ENCODE measurements at places on chromosomes 4 and X.

DNA sequence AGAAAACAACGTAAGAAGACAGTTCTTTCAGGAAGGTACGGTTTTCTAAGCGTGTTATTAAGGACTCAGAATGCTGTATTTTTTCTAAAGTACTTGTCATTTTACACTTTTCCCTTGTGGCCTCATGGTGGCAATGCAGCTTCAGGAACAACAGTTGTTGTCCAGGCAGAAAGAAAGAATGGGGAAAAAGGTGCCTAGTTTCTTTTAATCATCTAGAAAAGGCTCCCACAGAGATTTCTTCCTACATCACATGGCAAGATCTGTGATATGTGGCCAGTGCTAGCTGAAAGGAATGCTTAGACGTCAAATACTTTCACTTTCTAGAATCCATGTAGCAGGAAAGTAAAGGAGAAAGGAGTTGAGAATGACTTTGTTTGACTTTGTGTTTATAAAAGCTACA, 49.0 kb upstream of the TRAM1L1 start:
- peak; percentile 91 for DNase-seq

DNA sequence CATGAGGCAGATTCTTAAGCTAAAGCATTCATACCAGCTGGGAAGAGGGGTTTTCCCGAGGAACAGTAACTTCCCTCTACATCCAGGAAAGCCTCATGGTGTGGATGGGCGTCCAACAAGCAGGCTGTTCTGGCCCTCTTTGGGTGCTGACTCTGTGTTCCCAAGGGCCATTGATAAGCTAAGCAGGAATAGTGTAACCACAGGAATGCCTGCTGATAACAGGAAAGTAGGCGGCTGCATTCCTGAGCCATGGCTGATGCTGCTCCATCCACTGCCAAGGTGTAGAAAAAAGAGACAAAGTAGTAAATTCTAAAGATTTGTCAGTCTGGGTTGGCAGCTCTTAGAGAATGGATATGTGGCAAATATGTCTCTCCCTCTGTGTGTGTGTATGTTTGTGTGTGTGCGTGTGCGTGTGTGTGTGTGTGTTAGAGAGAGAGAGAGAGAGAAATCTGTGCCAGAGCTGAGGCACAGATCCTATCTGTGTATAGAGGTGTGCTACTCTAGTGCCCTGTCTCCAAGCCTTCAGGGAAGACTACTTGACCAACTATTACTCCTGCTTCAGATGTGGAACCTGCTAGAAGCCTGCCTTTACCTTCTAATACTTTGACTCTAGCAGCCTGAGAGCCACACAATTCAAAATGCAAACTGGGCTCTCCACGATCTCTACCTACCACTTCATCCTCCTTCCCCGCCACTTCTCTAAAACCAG, 353.1 kb upstream of the NR3C2 start:
- peak; percentile 75 for DNase-seq

DNA sequence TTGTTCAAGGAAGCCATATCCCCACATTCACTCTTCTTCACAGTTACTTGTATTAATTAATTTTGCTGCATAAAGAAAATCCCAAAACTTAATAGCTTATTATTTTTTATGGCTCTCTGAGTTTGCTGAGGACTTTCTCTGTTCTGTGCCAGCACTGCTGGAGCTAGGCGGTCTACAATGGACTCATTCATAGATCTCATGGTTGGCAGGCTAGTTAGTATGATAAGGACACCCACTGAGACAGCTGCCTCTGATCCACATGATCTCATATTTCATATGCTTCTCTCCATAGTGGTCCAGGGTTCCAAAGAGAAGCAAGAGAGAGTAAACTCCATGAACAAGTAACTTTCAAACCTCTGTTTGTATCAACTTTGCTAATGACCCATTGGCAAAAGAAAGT, 170.2 kb downstream of the ADGRA3 start:
- DNase-seq: no peak

GRCh38 chrX:51870354-51870753, 23.1 kb upstream of the MAGED1 start:
- no peak for DNase-seq

GRCh38 chr4:152089584-152089983, 328.8 kb upstream of the GATB start:
- no peak for DNase-seq

DNA sequence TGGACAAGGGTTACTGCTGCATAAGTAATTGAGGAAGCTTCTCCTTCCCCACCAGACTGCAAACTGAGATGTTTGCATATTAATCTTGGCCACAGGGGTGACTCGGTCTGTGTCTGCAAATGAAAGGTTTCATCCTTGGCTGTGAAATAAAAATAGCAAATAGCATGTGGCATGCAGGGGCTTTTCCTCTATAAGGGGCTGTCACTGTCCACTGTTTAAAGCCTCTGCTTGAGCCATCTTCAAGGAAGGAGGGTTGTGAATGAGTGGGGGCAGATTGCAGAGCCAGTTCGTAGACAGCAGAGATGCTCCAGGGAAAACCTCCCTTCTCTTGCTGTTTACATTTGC, 33.3 kb downstream of the TMSB4X start:
- no peak for DNase-seq

DNA sequence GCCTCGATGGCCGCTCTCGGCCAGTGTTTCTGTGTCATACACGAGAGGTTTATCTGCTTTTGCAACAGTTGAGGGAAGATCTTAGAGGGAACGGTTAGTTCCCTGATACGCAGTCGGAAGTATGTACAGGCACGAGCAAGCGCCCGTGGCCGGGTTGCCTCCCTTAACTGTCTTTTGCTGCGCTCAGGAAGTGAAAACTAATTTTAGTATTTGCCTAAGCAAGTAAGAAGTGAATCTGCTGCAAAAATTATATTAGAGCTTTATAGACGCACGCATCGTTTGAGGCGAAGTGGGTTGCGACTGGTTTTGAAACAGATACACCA, 695 bp downstream of the MTM1 start:
- no peak for DNase-seq

DNA sequence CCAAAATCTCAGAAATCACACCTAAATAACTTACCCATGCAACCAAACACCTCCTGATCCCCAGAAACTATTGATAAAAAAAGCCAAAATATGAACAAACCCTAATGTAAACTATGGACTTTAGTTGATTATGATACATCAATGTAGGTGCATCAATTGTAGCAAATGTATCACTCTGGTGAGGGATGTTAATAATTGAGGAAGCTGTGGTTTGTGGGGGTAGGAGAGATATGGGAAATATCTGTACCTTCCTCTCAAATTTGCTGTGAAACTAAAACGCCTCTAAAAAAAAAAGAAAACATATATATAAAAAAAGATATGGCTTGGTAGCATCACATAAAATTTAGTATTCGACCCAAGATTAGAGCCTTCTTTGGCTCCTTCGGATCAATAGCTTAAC, 144.3 kb upstream of the CPEB2 start:
- no peak for DNase-seq

DNA sequence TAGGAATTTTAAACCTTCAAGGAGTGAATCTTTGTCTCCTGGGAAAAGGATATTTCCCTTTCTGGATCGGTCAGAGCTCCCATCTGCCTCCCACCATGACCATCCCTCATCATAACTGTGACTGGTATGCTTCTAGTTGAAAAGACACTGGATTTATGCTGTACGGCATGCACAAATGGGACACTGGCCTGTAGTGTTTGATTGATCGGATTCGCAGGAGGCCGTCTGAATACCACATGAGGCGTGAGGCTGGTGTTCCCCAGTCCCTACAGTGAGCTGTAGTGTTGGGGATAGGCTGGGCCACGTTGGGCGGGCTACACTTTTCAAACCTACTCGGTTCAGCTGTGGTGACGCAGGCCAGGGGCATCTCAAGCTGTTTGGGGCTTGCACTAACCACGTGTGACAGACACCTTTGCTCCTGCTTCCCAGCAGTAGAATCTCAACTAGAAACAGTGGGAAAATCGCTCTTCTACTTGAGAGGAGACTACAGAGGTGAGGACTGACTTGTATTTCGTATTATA, 101.8 kb downstream of the MID1IP1 start:
- DNase-seq: no peak

DNA sequence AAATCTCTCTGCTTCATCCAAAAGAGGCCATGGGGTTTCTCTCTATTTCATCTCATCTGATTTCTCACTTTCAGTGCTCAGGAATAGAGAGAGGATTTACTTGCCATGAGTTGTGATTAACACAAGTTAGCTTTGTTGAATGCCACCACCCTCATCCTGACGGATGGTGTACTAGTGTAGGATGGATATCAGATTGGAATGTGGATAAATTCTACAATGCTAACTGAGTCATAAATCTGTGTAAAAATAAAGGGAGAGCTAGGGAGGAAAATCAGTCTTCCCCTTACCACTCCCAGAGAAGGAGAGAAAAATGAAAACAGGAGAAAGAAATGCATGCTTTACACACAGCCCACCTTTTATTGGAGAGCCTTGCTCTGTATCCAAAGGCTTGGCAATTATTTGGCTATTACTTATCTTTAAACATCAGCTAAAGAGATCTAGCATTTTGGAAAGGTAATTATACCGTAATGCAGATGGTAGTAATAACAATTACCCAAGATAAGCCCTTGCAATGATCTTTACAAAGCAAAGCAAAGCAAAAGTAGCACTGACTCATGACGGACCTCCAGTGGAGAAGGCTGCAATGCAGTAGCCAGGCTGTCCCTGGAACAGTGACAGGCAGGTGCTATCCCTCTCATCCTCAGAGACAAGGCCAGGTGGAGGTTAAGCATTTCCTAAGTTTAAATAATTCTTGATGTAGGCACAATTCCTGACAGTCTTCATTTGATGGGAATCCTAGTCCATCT, 306.3 kb upstream of the PPARGC1A start:
- DNase-seq: no peak

- DNase-seq: no peak
These were observed 21.5 kb downstream of the SLC9A7 start for GRCh38 chrX:46737462-46737861.

GRCh38 chr4:40046311-40046980, 10.2 kb upstream of the N4BP2 start:
- DNase-seq: peak; percentile 71

DNA sequence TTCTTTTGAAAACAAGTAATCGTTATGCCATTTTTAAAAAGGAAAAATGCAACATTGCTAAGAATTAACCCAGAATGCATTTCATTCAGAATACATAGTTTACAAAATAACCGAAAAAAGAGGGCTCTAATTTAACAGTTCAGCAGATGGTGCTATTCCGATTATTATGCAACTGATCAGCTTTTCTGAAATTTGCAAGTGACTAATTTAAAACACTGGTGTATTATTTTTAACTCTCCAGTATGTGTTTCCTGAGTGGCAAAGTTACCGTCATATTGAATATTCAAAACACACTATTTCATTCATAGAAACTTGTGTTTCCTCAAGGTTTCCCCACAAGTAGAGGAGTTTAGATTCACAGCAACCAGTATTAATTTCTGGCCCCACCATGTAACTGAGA, 21.1 kb downstream of the ZBTB49 start:
- no peak for DNase-seq

GRCh38 chr4:8289956-8290700, 20.6 kb downstream of the HTRA3 start:
- no peak for DNase-seq

GRCh38 chr4:2251795-2252529, 9.9 kb downstream of the MXD4 start:
- DNase-seq: no peak

- peak; percentile 71 for DNase-seq
These were observed 109.1 kb upstream of the SLC4A4 start for GRCh38 chr4:71229477-71230270.

GRCh38 chrX:1325515-1326116, 11.0 kb upstream of the IL3RA start:
- DNase-seq: no peak

DNA sequence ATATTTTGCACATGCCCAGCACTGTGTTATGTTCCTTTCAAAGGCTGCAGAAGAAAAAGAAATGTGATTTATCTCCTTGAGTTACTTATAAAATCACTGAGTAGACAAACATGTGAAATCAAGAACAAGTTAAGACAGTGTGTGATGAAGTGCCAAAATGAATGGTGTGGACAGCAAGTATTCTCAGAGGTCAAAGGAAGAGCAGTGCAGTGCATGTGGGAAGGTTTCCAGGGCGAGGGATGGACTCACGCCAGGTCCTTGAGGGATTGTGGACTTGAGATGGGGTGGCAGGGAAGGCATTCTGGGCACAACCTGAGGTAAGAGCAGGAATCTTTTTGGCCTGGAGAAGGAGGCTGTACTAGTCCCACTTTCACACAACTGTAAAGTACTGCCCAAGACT, 115.5 kb downstream of the FNIP2 start:
- no peak for DNase-seq

GRCh38 chr4:115851918-115852766, 738.7 kb upstream of the NDST4 start:
- peak; percentile 13 for DNase-seq

GRCh38 chr4:179196511-179196910, 1754.3 kb upstream of the AGA start:
- DNase-seq: peak; percentile 21

- no peak for DNase-seq
These were observed 6.6 kb downstream of the USP26 start for GRCh38 chrX:133090236-133090809.

DNA sequence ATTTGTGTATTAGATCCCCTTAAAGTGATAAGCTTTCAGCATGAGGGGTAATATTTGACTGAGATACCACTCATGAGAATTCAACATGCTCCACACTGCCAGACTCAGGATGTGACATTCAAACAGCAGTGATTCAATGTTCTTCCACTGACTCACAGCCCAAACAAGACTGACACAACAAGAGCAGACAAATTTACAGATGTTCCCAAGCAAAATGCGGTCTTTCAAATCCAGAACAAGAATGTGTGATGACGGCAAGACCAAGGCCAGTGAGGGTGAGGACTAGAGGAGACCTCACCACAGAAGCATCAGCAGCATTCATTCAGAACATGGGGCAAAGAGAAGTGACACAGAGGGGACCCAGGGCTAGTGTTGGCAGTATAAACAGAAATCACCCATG, 99.3 kb upstream of the GRIA3 start:
- DNase-seq: no peak

DNA sequence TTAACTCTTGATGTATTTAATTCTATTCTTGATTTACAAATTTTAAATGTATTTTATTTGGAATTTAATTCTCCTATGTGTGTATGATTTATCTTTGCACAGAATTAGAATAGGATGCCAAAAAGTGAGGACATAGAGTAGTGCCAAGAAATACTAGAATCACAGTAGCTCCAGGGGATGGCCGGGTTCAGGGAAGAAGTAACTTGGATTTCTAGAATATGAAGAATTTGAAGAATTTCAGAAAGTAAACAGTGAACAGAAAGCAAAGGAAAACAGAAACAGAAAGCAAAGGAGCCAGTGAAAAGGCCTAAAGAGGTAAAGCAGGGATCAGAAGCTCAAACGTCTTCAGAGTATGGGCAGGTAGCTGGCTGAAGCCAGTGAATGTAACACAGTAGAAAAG, 1187.6 kb downstream of the RPA4 start:
- no peak for DNase-seq
